ENCODE measurements at places on chromosomes 2 and 18. TPM values are rescaled to one million over a fixed set of nuclear protein-coding genes. Genes with fewer than 3 reads are reported as not detected.

- DNase-seq: no peak
Measured at GRCh38 chr2:135151615-135152014, 99.5 kb downstream of the RAB3GAP1 start.

Gene SLC19A3
- 10.7 TPM for polyA plus RNA-seq

GRCh38 chr2:106189764-106190468, 4.2 kb downstream of the UXS1 start:
- DNase-seq: no peak

Gene PMAIP1
- polyA plus RNA-seq: 3.6 TPM

Gene TXNDC2
- not detected for polyA plus RNA-seq

Gene CFAP221
- 38.8 TPM for polyA plus RNA-seq

DNA sequence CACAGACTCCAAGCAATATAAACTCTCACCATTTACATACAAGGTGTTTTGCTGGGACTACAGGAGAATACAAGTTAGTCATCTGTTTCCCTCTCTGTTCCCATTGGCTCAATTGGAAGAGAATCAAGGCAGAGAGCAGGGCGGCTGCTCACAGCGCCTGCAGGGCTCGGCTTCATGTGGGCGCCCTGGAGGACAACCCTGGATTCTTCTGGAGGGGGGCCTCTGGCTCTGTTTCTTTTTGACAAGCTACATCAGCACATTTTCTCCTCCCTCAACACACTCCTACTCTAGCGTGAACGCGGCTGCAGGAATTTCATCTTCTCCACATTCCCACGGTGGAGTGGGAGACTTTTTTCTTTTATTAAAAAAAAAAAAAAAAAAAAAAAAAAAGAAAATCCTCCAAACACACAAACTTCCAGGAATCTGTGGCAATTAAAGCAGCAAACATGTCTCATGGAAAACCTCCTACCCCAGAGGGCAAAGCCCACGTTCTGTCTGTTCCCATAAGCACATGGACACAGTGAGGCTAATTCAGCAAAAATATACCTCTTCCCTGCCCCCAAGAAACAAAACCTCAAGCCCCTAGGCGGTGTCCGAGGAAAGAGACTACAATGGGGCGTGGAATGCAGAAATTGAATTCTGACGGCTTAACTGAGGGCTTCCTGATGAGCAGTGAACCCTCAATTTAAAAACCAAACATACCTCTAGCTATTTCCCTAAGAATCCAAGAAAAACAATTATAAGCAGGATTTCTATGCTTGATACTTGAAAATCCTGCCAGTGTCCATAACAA, 50.6 kb downstream of the PARD6G start:
- DNase-seq: peak; percentile 30

Gene SLC38A11
- 6.6 TPM for polyA plus RNA-seq

DNA sequence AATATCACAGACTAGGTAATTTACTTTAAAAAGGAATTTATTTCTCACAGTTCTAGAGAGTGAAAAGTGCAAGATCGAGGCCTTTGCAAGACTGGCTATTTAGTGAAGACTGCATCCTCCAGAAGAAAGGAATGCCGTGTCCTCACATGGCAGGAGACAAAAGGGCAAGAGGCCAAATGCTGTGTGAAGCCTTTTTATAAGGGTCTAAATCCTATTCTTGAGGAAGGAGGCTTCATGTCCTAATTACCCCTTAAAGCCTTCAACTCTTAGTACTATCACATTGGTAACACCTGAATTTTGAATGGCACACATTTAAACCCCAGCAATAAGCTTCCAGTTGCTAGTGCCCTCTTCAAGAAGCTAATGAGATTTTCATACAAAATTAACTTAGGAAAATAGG, 1882.3 kb upstream of the PIK3C3 start:
- no peak for DNase-seq

DNA sequence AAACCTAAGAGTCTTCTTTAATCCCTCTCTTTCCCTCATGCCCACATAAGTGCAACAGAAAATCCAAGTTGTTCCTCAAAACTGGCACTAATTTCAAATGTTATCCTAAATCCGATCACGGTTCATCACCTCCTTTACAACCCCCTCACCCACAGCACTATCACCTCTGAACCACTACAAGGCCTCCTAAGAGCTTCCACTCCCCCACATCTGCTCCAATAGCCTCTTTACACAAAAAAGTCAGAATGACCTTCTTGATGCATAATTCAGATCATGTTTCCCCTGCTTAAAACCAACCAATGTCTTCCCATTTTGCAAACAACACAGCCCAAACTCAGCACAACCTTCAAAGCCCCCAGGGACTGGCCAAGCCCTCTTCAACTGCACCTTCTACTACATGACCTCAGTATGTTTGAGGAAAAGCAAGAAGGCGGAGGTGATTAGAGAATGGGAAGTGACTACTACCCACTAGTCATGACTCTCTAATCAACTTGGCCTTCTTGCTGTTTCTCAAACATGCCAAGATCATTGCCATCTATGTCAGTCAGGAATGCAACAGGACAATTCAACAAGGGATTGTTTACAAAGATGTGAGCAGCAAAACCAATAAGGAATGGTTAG, 34.6 kb upstream of the GCC2 start:
- no peak for DNase-seq

GRCh38 chr18:48208432-48209140, 200.6 kb downstream of the ZBTB7C start:
- DNase-seq: no peak

Gene FBXO41
- polyA plus RNA-seq: 2.1 TPM

DNA sequence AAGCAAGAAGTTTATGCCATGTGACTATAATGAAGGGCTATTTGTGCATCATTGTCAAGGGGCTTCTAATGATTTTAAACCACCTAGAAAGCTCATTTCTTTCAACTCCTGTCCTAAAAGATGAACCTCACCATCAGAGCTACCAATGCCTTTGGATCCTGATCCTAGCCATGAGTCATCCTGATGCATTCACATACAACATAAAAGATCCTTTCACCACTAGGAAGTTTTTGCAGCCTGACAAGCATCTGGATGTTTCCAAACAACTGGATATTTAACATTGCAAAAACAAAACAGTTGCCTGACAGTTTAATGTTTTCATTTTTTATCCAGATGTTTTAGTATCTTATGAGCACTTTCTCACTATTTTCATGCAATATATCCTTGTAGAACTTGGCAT, 425.3 kb downstream of the MBD2 start:
- DNase-seq: no peak

- DNase-seq: no peak
Measured at GRCh38 chr2:159091976-159092375, 123.5 kb downstream of the TANC1 start.

GRCh38 chr2:128026448-128027277, 1.2 kb downstream of the SAP130 start:
- peak; percentile 13 for DNase-seq

GRCh38 chr2:51490576-51491234, 458.8 kb upstream of the NRXN1 start:
- DNase-seq: no peak

DNA sequence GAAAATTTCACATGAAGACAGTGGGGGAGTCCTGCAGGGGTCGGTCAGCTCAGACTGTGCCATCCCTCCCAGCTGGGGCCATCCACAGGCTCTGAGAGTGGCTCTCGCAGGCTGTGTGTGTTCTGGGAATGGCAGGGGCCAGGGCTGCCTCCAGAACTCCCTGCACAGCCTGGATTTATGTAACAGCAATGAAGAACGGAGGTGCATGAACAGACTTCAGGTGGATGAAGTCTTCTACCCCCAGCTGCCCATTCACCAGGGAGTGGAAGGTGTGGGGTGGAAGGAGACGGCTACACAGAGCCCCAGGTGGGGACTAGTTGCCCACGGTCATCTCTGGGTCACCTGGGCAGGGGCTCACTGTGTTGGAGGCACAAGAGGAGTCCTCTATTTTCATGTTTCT, 56.1 kb upstream of the HDAC4 start:
- DNase-seq: no peak

Gene SFTPB
- 0.18 TPM for polyA plus RNA-seq

GRCh38 chr18:62242955-62243354, 55.9 kb downstream of the RELCH start:
- DNase-seq: no peak

- no peak for DNase-seq
Measured at GRCh38 chr2:174614261-174614660, 16.7 kb upstream of the WIPF1 start.

DNA sequence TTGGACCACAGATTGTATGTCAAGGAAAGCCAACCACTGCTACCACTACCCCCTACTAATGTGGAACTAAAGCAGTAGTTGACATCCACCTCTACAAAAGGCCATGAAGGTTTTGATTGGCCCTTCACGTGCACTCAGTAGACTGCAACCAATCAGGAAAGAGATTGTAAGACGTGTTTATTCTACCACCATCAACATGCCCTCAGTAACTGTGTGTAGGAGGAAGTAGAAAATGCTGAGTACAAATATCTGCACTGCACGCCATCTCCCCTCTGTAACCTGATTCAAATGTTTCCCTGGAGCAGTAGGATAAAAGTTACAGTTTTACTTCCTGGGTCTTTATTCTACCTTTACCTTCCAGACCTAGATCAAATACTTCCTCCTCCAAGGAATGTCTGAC, 2.9 kb upstream of the CASP10 start:
- DNase-seq: no peak

Measured in left kidney (tissue), 8 donors.